ENCODE measurements at places on chromosomes 11 and 22.

- no peak for DNase-seq
Observed at GRCh38 chr11:88164806-88165585, 10.2 kb downstream of the RAB38 start.

DNA sequence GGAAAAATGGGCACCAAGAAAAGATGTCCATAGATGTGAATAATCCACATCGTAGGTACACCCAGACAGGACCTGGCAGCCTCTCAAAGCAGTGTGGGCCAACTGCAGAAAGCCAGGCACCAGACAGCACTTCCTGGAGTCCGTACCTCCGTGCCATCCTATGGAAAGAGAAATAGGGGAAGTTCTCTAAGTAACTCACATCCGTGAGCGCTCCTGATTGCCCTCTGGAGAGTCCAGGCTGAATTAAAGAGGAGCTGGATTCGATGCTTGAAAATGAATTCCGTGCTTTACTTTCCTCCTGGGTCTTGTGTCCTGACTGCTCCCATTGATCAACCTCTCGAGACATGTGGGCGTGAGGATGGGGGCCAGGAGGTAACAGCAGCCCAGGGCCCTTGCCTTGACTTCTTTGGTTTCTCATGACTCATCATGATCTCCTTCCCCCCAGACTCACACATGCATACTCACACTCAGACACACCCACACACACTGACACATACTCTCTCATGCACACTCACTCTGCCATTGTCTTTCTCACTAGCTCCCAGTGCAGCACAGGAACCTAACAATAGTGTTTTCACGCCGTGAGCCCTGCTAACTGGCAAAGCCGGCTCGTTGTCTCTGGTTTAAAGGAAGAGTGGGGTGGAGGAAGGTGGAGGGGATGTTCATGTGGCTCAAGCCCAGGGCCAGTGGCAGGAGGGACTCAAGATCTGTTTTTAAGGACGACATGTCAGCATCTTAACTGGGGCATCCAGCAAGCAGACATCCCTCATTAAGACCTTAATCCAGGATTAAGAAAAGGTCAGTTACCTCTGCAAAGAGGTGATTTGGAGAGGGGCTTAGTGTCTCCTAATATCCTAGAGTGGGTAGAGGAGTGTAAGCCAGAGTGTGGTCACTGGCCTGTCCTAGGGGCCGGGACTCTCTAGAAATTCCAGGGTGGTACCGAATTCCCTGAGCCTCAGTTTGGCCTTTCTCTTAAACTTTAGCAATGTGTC, 104.2 kb downstream of the SCN3B start:
- DNase-seq, result no peak

GRCh38 chr11:67504950-67505581, at the start of gene PITPNM1:
PITPNM1 (minus strand) TSS chr11:67505363; CDS start chr11:67504180, 1,183 bp downstream.
- peak; percentile 100 for DNase-seq

DNA sequence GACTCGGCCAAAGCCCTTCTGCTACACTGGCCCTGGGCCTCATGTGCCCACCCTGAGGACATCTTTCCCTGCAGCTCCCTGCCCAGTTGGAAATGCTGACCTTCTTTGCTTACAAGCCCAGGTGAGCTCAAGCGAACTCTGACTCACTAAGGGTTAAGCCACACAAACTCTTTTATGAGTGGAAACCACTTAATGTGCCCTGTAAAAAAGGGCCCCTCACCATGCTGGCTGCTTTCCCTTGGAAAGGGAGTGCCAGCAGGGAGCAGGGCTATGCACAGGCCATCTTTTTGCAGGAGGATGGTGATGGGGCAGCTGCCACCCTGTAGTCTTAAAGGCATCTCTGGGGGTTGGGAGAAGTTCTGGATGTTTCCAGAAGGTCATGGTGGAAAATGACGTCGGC, 18.7 kb downstream of the EHF start:
- DNase-seq, result no peak

DNA sequence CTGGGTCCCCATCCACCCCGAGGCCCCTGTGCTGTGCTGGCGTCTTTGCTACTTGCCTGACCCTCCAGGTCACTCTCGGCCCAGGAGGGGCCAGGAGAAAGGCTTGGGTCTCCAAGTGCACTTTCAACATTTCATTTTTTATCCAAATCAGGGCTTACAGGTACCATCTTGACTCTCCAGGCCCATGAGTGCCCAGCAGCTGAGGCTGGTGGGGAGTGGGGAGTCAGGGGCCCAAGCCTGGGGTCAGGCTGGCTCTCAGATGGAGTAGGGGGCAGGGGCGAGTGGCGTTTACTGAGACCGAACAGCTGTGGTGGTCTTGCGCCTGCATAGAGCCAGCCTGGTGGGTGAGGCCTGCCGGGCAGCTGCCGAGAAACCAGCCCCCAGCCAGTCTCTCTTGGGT, 61.6 kb downstream of the MPPED1 start:
- no peak for DNase-seq

GRCh38 chr11:127607487-127608085, 607.0 kb upstream of the KIRREL3 start:
- DNase-seq, result no peak

DNA sequence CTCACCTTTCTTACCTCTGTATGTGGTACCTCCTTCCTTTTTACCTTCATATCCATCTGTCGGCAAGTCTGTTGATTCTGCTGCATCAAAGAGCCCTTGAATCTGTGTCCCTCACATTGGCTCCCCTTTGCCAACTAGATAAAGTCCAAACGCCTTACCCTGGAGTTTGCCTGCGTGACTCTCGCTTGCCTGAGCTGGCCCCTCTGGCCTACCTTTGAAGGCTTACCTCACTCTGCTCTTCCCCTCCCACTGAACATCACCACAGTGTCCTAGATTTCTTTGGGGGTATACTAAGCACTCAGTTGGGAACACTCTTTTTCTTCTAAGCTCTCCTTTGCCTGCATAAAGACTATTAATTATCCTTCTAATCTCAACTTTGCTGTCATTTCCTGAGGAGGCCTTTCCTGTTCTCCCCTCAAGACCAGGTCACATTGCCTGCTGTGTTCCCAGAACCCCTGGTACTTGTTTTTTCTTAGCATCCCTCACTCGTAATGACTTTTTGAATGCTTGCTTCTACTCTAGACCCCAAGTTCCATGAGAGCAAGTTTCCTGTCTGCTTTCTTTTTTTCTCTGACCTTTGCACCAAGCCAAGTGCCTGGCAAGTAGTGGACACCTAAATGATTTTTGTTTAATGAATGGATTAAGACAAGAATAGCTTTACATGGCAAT, 67.8 kb upstream of the ADORA2A start:
- no peak for DNase-seq

All from HuH-7 (cell line).